Gastroesophageal sphincter (tissue), 4 donors: ENCODE measurements at places on chromosomes 5 and 9.
A peak's percentile ranks its signal among the peaks of the same experiment; 100 is the strongest.

GRCh38 chr9:93093127-93093876 lies 2.7 kb upstream of the CARD19 start:
- ATAC-seq: no peak

DNA sequence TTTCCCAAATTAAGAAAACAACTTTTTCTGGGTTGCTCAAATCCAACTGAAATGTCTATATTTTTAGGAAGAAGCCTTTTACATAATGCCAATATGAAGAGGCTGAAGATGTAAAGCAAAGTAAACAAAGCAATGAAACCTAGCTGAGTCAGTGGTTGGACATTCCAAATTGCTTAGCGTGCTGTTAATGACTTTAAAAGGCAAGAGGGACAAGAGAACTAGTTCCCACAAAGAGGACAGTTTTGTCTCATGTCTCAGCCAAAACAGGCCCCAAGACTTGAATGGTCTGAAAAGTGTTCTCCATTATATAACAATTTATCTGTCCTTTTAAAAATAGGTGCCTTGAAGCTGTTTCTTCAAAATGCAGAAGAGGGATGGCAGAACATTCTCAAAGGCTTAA lies 407.0 kb downstream of the ENC1 start:
- no peak for ATAC-seq

GRCh38 chr9:97905228-97905627 lies 17.1 kb downstream of the TRMO start:
- ATAC-seq: no peak

GRCh38 chr5:74361406-74362358 lies 278.8 kb downstream of the ENC1 start:
- no peak for ATAC-seq

GRCh38 chr9:115845648-115846312 lies 307.8 kb upstream of the PAPPA start:
- ATAC-seq: peak; percentile 75

DNA sequence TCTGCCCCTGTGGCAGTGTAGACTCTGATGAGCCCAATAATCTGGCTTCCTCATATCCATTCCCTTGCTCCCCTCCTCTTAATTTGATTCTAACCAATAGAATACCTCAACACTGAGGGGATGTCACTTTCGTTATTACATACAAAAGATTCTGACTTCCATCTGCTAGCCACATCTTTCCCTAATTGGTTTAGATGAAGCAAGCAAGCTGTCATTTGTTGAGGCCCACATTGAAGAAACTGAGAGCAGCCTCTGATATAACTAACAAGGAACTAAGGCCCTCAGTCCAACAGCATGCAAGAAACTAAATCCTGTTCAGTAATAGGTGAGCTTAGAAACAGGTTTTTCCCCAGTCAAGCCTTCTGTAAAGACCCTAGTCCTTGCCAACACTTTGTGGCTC lies 5.8 kb downstream of the ADAMTS6 start:
- no peak for ATAC-seq

DNA sequence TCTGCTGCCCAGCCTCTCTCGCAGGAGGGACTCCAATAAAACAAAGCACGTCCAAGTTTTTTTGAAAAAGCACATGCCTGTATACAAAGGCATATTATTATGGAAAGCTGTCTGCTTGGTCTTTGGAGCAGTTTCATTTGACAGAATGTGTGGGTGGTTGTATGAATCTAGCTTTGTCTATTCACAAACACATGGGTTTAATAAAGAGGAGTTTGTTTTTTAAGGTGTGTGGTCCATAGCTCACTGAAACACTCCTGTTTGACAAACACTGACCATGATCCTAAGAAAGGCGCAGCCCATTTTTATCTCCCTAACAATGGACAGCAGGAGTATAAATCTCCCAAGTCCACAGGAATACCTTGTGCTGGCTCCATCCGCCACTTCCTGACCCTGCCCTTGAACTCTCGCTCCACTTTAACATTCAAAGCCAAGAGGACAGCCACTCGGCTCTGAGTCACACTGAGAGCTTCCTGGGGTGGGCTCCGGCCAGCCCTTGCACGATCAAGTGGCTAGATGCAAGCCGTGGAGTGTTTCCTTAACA lies 371.9 kb downstream of the EBF1 start:
- peak; percentile 71 for ATAC-seq

DNA sequence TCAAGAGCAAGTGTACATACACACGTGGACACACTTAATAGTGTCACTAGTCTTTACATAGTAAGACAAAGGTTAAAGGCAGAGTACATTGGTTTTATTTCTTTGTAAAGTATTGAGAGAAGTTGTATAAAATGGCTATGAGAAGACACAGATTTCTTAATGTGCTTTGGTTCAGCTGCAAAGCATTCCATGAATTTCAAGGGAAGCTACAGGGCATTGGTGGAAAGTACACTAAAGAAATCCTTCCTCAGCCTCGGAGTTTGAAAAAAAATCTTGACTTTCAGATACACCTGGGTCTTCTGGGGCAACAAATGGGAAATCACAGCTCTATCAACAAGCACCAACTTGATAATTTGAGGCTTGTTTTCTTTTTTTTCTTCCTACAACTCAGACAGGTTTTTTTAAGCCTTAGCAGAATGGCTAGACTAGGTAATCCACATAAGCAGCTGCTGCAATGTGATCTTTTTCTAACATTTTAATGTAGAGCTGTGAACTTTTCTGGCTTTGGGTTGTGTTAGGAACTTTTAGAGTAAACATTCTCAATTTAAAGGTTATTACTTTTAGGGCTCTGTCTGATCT lies 140.4 kb upstream of the FST start:
- ATAC-seq: no peak

GRCh38 chr9:124661271-124661670 lies 109.8 kb downstream of the NR6A1 start:
- no peak for ATAC-seq

DNA sequence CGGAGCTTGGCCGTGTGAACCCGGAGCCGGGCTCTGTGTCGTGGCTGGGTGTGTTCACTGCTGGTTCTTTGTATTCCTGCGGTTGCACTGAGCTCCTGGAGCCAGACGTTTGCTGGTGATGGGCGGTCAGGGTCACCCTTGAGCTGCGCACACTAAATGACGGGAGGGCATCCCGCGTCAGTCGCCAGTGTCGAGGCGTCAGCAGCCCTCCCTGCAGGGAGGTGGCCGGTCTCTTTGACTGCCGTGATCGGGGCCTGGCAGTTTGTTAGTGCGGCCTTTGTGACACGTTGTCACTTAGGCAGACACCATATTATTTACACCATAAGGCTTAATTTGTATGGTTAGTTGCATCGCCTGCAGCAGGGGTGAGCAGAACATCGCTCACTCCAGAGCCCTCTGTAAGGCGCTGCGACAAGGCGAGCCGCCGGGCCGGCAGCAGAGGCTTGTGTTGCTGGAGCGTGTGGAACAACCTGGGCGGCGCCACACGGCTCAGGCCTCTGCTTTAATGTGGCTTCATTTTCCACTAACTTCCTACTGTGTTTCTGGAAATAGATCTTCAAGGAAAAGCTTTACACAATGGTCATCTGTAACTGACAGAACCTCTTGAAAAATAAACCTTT lies 8.3 kb downstream of the NDUFS6 start:
- ATAC-seq: no peak
